ENCODE measurements at places on chromosomes 4 and X.
A peak's percentile ranks its signal among the peaks of the same experiment; 100 is the strongest.

DNA sequence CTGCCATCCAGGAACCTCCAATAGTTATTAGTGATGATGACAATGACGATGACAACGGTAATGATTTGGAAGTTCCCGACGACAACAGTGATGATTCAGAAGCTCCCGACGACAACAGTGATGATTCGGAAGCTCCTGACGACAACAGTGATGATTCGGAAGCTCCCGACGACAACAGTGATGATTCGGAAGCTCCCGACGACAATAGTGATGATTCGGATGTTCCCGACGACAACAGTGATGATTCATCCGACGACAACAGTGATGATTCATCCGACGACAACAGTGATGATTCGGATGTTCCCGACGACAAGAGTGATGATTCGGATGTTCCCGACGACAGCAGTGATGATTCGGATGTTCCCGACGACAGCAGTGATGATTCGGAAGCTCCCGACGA is 14.7 kb downstream of the CXCR3 start:
- DNase-seq = no peak

DNA sequence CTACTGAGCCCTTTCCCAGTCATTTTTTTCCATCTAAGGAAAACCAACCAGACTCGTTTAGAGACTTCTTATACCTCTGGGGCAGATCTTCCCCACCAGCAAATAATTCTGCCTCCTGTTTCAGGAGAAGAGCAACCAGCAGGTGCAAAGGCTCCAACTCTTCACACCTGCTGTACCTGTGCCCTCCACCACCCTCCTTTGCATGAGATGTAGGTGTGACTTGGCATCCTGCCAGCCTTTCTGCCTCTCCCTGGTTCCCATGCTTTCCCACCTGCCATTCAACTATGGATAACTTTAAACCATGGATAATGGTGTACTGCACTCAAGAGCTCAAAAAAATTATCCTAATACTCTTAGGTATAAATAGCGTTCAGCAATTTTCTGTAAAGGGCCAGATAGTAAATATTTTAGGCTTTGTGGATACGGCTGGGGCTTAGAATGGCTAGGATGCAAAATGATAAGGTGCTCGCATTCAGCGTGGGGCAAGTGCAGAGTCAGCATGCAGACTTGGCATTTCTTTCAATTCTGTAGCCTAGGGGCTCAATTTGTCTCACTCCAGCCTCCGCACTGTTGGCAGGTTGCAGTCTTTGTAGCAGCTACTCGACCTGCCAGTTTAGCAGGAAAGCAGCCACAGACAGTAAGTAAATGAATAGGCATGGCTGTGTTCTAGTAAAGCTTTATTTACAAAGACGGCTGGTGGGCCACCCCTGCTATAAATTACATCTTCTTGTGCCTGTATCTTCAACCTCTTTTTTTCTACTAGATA is 79.8 kb downstream of the HCCS start:
- DNase-seq = no peak

DNA sequence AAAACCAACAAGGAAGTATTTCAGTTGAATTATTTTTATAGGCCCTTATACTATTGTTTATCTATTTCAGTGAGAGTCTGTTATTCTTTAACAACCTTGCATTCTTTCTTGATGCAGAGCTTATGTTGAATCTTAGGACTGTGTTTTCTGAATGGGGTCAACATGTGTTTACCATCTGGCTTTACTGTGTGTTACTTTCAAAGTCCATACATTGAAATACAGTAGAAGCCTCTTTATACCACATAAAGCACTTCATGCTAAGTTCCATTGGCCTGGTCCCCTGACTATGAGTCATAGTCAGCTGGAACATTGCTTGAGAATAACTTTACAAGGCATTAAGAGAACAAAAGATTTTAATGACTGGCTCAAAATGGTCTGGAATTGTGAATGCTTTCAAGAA is 152.6 kb downstream of the GASK1B start:
- DNase-seq = no peak

GRCh38 chrX:118373538-118373937 is 27.6 kb downstream of the WDR44 start:
- DNase-seq = no peak

DNA sequence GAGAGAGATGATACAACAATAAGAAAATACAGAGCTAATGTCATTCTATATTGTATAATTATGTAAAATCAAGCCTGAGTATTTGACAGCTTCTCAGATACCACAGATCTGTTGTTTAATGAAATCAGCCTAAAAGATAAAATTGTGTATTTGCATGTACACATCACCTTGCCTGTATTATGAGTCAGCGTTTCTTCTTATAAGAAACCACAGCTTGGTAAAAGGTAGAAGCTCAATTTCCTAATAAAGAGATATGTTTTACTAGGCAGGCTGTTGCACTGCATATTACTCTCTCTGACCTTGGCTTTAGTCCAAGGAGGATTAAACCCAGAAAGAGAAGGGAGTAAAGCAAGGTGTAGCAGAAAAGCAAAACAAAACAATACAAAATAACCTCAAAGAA is 121.3 kb downstream of the PPARGC1A start:
- no peak for DNase-seq

GRCh38 chr4:123995936-123996335 is 599.3 kb downstream of the SPRY1 start:
- no peak for DNase-seq

DNA sequence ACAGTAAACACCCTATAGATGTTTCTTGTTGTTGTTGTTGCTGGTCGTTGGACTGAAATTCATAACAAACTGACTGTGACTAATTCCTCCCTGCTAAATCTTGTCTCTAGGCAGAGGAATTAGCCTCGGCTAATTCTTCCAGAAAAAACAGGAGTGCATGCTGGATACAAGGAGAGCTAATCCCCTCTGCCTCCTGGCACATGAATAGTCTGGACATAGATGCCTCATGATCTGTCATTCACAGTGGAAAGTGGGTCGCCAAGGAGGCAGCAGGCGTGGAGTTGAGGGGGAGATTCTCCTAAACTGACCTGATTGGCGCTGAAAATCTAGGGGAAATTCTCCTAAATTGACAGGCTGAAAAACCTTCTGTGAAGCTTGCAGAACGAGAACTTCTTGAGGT is 220.1 kb downstream of the DCTD start:
- DNase-seq = no peak

GRCh38 chrX:95640226-95640625 is 1044.4 kb upstream of the DIAPH2 start:
- DNase-seq = no peak

GRCh38 chr4:88940506-88940905 is 116.5 kb downstream of the FAM13A start:
- DNase-seq = no peak

DNA sequence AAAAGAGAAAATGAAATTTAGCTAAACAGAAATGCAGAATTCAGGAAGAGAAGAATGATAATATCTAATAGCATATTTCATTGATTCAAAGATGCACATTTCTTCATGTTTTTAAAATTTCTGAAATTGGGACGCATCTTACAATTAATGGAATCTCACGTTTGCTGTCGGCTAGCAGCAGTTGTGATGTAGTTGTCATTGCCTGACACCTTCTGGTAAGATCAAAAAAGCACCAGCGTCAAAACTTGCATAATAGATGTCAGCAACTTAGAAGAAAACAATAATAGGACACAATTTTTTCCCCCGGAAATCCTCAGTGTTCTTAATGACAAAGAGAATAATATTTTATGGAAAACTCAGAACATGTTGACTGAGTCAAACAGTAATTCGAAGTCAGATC is 29.8 kb upstream of the SLC7A3 start:
- no peak for DNase-seq

DNA sequence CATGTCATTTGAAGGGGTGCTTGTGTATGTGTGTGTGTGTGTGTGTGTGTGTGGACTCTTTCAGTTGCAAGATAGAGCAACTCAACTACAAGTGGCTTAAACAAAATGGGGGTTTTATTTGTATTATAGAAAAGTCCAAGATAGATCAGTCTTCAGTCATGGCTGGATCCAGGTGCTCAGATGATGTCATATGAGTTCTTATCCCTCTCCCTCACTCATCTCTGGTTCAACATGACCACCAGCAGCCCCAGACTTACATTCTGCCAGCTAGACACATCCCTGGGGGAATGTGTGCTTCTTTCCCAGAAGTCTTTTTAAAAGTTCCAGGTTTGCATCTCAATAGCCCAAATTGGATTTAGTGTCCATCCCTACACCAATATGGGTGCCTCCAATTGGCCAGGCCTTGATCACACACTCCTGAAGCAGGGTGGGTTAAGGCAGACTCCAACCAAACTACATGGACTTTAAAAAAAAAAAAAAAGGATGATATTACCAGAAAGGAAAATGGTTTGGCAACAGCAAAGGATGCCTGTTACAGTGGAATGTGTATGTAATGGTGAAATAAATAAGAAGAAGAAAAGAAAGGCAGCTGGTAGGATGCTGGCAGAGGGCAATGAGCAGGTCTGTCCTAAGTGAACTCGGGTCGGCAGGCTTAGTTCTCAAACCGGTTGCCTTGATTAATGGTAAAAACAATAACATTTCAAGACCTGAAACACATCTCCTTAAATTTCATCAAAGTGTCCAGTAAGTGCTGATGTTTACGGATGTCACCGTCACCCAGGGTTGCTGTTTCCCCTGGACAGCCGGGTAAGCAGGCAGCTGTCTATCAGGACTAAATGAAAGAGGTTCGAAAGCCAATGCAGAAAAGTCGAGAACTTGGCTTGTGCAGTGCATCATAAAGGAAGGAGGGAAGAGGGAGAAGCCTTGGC is 107.7 kb downstream of the SMIM20 start:
- no peak for DNase-seq

- DNase-seq = no peak
These were observed 88.0 kb downstream of the GUCY2F start for GRCh38 chrX:109393859-109394258.

GRCh38 chrX:29542152-29542551 is 673.2 kb upstream of the MAGEB2 start:
- no peak for DNase-seq

DNA sequence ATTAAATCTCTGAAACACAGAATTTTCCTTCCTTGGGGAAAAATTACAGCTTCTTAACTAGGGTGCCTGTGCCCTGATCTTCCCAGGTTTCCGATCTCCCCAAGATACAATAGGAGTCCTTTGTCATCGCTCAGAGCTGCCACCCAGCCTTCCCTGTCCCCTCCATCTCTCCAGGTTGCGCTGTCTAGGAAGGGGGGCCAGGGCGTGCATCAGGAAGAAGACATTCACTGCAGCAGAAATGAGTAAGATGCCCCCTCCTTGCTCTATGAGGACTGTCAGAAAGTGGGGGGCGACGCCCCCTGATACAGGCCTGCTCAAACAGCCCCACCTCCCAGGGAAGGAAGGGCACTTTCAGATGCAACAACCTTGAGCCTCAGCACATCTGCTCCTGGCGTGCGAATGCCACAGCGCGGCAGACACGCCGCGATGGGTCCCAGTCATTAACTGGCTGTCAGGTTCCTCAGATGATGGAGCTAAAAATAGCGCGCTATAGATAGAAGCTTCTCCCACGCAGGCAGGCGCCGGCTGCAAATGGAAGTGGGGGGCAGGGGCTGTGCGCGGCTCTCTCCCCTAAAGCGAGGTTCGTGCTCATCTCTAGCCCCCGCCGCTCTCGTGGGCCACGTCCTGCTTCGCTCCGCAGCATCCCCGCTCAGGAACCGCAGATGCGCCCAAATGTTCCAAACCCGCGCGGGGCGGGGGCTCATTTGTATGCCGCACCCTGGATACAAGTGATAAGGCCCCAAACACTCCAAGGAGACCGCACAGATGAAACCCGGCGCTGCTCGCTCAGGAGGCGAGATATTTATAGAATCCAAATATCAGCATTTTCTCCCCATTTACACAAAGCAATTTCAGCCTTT is 57.6 kb upstream of the LGI2 start:
- no peak for DNase-seq

DNA sequence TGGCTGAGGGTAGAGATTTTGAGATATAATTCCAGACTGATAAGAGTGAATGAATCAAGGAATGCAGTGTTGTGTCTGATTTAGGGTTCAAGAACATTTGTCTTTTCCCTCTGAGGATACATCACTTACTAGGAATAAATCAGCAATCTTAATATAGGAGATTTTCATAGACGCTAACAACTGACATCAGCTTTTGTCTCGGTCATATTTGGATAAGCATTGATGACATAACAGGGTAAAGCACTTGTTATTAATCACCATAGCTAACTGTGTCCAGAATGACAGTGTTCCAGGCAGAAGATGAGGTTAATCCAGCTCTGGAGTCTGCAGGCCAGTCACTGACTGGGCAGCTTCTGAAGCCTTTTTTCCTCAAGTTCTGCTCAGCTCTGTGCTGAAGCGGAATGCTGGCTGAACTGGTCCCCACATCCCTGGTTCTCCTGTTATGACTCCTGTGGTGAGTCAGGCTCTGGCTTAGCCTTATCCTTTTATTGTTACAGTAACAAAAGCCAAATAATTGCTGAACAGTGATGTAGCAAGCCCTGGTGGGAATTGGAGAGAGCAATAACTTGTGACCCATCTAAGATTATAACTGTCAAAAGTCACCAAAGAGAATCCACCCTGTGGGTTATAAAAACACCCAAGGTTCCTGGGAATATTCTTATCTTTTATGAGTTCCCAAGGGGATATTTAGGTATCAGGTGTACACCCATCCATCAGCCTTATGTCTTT is 41.8 kb downstream of the FNIP2 start:
- no peak for DNase-seq

DNA sequence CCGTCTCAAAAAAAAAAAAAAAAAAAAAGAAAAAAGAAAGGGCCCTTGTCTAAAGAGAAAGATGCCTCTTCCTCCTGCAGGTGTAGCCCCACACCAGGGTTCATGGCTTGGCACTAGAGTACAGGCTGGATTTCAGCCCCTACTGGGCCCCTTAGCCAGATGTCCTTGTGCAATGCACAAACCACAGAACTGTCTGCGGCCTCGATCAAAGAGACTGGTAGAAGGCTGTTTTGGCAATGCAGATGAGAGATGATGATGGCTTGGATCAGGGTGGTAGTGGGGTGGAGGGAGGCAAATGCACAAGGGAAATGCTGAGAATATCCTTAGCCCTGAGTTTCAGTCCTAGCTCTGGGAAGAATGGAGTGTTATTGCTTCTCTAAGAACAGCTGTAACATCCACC is 26.5 kb upstream of the TSR2 start:
- DNase-seq = no peak

GRCh38 chr4:122104184-122104583 is 47.9 kb upstream of the BLTP1 start:
- DNase-seq = no peak

- DNase-seq = peak; percentile 52
These were observed 20.5 kb upstream of the BLTP1 start for GRCh38 chr4:122131562-122132157.

- DNase-seq = no peak
These were observed 5.4 kb downstream of the SYNPO2 start for GRCh38 chr4:118894034-118894433.

- DNase-seq = no peak
These were observed 5.1 kb downstream of the STARD8 start for GRCh38 chrX:68652326-68653170.

GRCh38 chrX:120791013-120791643 is 84.5 kb downstream of the CT47B1 start:
- no peak for DNase-seq

- peak; percentile 68 for DNase-seq
These were observed 58.0 kb downstream of the SEPTIN11 start for GRCh38 chr4:77007358-77008230.

All from CD4-positive, alpha-beta T cell treated with Interleukin-4 for 1 hour (primary cell).